ENCODE measurements at places on chromosomes 11 and 22.

GRCh38 chr11:92670308-92670890 lies 299.1 kb upstream of the MTNR1B start:
- DNase-seq = no peak

GRCh38 chr11:128925250-128925600 lies 17.4 kb downstream of the TP53AIP1 start:
- DNase-seq = no peak

- DNase-seq = peak; percentile 68
Measured at GRCh38 chr11:130771708-130772107, 144.6 kb downstream of the SNX19 start.

DNA sequence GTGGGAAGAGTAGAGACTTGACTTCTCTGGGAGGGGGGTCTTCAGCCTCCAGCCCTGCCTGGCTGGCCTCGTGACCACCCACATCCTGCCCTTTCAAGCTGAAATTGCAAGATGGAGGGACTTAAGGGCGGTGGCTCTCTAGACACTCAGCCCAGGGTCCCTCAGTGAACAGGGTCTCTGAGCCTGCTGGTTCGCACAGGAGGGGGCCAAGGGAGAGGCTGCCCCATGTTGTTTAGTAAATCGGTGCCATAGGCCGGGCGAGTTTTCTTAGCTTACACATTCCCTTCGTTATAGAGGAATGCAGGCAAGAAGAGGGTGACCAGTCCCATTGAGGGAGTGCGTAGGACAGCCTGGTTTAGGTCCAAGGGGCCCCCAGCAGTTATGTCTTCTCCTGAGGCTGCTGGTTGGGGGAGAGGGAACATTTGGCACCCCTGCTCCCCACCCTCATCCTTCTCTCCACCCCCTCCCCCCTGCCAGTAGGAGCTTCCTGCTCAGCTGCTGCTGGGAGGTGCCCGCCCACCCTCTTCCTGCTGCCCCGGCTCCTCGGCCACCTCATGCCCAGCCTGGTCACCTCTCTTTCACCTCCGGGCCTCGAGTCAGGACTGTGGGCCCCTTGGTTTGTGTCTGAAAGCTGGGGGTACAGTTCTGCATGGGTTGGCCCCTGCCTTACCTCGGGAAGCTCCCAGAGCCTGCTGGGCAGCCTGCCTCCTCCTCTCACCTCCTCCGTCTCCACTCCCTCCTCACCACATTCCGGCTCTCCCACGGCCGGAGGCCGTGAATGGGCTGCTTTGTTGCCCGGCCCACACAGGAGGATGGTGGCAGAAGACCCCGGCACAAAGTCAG lies 3.9 kb downstream of the FRMD8 start:
- DNase-seq = no peak

DNA sequence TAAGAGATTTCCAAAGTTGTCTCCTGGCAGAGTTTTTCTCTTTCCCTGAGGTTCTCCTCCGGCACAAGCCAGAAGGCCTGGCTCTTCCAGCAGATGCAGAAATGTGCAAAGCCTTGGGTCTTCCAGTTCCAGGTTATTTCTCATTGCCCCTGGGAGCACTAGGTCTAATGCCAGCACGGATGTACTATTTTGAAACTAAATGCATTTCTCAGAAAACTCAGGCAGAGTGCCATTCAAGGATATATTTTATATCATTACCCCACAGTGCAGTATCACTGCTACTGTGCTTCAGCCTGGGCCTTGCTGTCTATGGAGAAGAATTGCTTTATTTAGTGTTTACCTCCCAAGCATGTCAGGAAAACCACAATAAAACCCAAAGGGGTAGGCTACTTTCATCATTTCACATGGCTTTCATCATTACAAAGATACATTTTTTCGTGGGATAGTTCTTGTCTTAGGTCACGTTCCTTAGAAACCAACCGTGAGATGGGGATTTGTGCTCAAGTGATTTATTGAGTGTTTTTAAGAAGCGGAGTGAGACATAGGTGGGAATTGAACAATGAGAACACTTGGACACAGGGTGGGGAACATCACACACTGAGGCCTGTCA lies 22.4 kb upstream of the FZD4 start:
- no peak for DNase-seq

DNA sequence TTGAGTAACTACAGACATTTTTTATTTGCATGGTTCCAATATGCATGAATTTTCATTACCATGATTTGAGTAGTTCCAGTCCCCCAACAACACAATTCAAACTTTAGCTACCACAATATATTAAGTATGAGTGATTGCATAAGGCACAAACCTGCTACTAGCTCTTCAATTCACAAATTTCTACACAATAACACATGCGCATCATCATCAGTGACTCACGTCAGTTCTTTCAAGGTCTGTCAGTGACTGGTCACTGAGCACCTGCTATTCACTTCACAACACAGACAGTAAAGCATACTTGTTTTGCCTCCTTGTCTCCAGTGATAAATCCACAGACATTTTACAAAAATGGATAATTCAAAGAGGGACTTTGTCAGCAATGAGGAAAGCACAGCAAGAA lies 435.1 kb upstream of the CCDC90B start:
- DNase-seq = no peak

DNA sequence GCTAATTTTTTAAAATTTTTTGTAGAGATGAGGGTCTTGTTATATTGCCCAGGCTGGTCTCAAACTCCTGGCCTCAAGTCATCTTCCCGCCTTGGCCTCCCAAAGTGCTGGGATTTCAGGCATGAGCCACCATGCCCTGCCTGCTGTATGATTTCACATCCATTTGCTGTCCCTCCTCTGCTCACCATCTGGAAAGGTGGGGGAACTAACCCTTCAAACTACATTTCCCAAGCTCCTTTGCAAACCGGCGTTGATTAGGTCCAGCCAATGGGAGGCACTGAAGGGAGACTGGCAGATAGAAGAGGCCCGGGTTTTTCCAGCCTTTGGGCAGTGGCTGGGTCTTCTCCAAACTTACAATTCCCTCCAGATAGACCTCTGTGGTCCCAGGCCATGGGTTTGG lies 19.3 kb downstream of the RFPL1 start:
- peak; percentile 37 for DNase-seq

- no peak for DNase-seq
Measured at GRCh38 chr11:56214537-56214936, 19.5 kb downstream of the OR5T2 start.

DNA sequence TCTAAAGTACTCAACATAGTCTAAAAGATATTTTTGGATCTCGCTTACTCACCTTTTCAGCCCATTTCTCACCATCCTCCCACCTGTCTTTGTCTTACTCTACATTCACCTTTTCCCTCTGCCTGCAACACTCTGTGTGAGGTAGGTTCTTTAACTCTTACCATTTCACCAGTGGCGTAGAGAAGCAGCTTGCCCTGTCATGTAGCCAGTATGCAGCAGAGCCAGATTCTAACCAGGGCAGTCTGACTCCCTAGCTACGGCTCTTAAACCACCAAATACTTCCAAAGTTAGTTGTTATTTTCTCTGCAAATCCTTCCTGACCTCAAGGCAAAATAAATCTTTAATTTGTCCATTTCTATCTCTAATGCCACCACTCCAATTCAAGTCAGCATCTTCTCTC lies 7.5 kb downstream of the ALG8 start:
- DNase-seq = peak; percentile 41

- DNase-seq = no peak
Measured at GRCh38 chr11:124844664-124845079, 20.6 kb upstream of the ROBO3 start.

- peak; percentile 18 for DNase-seq
Measured at GRCh38 chr11:58286249-58286648, 18.2 kb upstream of the OR10W1 start.

DNA sequence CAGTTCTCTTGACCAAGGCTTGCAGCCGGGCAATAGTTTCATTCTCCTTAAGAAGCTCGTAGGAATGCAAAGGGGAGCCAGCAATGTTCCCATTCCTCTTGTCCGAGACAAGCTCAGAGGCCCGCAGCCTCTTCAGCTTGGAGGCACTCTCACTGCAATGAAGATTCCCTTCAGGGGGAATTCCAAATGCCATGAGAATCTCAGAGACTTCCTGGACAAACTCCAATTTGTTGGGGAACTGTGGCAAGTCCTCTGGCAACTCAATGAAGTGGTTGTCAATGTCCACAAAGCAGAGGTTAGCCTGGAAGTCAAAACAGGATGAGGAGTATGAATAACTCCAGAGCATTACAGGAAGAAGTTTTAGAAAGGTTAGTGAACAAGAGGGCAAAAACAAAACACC lies 84.4 kb downstream of the DENND5A start:
- peak; percentile 50 for DNase-seq

DNA sequence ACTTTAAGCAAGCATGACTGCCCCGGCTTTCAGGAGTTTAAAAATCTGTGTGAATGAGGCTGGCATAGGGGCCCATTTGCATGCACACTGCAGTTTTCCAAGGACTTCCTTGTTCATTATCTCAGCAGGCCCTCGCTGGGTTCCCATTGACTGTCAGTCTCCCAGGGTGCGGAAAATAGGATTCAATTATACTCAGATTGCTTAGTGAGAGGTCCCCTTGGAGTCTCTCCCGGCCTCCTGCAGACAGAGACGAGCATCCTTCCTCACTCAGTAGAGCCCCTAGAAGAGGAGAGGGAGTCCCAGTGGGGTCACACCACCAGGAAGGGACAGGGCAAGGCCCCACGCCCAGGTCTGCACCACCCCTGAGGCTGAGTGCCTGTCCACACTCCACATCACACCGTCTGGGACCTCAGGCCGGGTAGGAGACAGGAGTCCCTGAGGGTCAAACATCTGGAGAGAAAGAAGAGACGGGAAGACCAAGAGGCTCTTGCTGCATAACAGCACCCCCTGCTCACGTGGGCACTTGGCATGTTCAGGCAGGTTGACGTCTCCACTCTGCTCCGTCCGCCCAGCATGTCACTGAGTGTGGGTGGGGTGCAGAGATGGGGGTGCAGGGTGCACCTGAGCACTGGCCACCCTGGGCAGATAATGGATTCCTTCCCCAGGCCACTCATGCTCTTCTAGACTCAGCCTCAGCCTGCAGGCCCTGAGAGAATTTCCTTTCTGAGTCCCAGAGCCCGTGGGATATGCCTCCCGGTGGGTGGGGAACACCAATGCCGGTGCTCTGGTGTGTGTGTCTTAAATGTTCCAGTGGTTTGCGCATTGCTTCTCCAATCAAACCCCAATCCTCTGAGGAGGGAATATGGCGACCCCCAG lies 58.8 kb downstream of the MCM5 start:
- no peak for DNase-seq

GRCh38 chr22:38442967-38443627 lies 11.9 kb downstream of the KCNJ4 start:
- DNase-seq = no peak

DNA sequence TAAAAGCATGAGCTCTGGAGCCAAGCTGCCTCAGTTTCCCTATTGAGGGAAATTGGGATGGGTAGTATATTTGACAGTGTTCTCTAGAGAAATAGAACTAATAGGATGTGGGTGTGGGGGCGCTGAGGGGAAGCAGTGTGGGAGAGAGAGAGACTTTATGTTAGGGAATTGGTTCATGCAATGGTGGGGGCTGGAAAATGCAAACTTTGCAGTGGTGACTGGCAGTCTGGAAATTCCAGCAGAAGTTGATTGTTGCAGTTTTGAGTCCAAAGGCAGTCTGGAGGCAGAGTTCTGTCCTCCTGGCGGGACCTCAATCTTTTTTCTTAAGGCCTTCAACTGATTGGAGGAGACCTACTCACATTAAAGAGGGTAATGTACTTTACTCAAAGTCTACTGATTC lies 59.4 kb upstream of the SYT13 start:
- DNase-seq = no peak

GRCh38 chr11:95451261-95451660 lies 220.3 kb upstream of the SESN3 start:
- peak; percentile 10 for DNase-seq

DNA sequence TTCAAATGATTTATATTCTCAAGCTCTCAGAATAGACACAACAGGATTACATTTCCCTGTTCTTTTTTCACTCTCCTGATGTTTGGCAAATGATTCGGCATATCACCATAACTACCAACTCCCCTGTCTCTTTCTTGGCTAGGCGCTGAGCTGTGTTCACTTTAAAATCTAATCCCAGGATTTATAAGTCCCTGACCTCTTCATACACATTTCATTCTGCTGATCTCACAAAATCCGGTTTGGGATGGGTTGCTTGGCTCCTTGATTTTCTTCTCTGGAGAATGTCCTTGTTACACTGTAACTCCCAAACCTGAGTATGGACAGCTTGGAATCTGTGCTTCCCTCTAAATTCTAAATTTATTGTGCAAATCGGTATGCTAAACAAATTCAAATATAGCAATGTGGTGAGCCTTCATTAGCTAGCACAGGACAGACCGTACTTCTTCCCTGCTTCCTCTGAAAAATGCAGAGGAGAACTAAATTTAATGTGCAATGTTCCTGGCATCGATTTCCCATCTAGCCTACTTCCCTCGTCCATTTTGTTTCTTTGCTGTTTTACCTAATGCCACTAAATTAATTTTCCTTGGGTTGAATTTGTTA lies 858.5 kb upstream of the FAT3 start:
- no peak for DNase-seq

DNA sequence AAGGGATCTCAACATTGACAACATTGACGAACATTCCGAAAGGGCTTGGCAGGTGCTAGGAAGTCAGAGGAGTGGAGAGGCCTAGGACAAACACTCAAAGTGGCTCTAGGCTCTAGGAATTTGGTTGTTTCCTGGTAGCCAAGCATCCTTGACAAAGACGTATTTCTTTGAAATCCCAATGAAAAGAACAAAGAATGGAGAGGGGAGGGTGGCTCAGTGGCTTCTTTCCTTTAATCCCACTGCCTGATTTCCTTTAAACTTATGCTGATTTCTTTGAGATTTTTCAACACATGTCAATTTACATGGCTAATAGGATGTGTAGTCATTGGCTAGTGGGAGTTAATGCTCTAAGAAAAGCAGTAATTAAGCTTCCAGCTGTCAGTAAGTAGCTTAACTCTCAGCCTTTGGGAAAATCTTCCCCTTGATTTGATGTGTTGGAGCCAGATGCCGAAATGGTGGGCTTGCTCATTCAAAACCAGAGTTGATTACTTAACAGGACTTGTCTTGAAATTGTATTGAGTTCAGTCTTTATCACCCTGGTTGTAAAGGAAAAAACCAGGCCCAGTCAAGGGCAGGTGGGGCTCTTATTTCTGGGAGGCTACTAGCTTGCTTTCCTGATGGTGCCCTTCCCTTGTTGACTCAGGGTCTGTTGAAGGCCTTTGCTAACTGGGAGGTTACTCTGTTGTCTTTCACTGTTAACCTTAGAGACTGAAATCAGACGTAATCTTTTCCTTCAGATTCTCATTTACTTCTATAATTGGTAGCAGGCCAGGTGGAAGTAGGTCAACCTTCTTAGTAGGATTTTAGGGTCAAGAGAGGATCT lies 44.6 kb upstream of the SORL1-AS1 start:
- DNase-seq = no peak

- DNase-seq = no peak
Measured at GRCh38 chr22:38016182-38017151, 32.1 kb upstream of the SOX10 start.

- DNase-seq = no peak
Measured at GRCh38 chr11:68033708-68034045, 3.2 kb downstream of the NDUFS8 start.

GRCh38 chr11:121936781-121937447 lies 179.1 kb downstream of the BLID start:
- DNase-seq = peak; percentile 72

GRCh38 chr11:110447897-110448745 lies 18.4 kb downstream of the FDX1 start:
- no peak for DNase-seq

- DNase-seq = no peak
Measured at GRCh38 chr22:21032868-21033688, 717 bp upstream of the SLC7A4 start.

- DNase-seq = no peak
Measured at GRCh38 chr11:76903325-76903724, 42.6 kb downstream of the ACER3 start.

All from fibroblast of skin of scalp (primary cell).